M059J (cell line): ENCODE measurements at places on chromosomes 2 and 18.

GRCh38 chr2:16767789-16768476 lies 102.3 kb upstream of the CYRIA start:
- no peak for DNase-seq

DNA sequence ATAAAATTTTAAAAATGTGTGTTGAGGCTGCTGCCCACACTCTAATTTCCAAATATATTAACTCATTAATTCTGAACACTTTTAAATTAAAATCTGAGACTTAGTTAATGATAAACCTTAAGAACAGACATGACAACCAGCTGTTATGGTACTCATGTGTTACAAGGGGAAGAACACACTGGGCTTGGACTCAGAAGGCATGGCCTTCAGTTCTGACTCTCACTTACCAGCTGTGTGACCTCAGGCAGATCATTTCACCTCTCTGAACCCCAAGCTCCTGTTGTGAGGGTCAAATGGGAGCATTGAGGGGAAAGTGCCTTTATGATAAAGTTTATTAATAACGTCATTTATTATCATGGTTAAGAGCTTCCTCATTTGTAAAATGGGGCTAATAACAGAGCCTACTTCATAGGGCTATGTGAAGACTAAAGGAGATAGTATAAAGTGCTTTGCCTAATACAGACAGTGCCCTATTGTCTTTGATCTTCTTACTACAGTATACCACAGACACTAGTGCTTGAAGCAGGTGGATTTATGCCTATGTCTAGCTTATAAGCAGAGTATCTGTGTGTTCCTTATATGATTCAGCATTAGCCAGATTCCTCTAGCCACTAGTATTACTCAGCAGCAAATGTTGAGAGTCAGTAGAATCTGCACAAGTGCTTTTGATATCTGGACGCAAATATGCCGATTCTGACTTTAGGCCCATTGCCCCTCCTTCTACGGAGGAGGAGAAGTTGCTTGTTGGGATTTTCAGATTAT lies 99.6 kb downstream of the SGPP2 start:
- no peak for DNase-seq

DNA sequence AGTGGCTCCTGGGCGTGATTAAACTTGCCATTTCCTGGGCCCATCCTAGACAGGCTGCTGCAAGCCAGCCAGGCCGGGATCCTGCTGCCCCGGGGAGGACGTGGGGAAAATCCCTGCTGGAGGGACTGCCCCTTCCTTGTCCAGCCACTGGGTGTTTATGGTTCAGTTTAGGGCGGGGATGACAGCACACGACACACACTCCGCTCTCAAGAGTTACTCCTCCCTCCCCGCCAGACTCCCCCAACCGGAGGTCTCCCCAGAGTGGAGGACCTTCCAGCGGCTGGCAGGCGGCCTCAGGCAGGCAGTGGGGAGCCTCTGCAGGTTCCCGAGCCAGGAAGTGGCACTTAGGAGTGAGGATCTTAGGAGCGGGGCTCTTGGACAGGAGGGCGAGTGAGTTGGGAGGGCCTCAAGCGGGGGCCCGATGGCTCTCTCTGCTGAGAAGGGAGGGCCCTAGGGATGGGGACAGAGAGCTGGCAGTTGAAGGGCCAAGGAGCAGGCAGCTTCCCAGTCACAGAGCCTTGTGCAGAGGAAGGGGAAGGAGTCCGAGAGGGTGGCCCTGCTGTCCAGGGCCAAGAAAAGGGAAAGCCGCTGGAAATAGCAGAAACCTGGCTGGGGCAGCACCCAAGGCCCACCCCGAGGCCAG lies 5.7 kb upstream of the GPR35 start:
- DNase-seq = no peak

DNA sequence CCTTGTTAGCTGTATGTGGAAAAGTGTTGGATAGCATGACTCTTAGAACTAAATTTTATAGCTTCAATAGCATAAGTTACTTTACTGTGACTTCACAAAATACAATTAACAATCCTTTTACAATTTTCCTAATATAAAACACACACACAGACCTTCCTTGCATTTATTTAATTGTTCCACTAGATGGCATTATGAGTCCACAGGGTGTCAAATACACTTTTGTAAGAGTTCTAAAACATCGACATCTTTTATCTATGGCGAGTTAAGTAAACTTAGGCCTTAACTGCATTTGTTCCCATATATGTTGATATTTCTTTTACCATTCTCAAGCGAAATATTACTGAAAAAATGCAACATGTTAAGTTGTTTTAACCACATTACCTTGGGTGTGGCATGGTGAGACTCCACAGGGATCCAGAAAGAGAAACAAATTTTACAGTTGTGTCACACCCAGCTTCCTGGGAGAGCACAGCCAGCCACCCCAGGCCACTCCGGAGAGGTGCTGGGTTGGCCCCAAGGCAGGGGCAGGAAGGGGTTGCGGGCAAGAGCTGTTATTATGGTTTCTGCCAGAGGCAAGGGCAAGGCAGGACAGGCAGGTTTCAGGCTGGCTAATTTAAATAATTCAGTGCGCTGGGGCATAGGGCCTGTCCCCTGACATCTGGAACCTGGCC lies 312.4 kb upstream of the MC4R start:
- DNase-seq = peak; percentile 27
